ENCODE measurements at places on chromosomes 1 and 21.
A peak's percentile ranks its signal among the peaks of the same experiment; 100 is the strongest.

- DNase-seq, result no peak
Observed at GRCh38 chr1:226578946-226579578, 30.5 kb downstream of the STUM start.

GRCh38 chr1:78676347-78676982 is 26.8 kb downstream of the IFI44 start:
- DNase-seq, result no peak

DNA sequence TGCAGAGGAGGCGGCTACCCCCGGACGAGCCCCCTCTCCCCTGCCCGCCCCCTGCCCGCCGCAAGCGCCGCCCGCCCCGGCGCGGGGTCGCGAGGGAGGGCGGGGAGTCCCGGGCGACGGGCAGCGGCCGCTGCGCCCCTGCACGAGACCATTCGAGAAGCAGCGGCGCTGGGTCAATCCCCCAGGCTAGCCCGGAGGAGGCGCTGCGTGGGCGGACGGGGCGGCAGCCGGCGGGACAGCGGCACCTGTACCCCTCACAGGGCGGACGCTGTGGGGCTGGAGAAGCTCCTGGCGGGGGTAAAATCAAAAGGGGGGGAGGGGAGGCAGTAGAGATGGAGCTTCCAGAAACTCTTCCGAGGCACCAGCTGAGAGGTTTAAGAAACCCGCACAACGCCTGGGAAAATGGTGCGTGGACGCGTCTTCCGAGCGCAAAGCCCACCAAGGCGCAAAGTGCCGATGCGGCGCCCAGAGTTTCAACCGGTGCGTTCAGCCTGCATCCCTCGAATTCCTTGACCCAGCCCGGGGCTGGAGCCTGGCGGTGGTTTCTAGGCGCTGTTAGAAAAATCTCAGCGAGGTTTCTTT is at the start of gene PLPPR5:
PLPPR5 (minus strand) TSS at position 1 of the 582 bp plus-strand sequence. CDS start 190 bp downstream, outside the sequence.
- DNase-seq, result no peak

- no peak for DNase-seq
Observed at GRCh38 chr1:69569576-69570328, 2.0 kb downstream of the LRRC7 start.

DNA sequence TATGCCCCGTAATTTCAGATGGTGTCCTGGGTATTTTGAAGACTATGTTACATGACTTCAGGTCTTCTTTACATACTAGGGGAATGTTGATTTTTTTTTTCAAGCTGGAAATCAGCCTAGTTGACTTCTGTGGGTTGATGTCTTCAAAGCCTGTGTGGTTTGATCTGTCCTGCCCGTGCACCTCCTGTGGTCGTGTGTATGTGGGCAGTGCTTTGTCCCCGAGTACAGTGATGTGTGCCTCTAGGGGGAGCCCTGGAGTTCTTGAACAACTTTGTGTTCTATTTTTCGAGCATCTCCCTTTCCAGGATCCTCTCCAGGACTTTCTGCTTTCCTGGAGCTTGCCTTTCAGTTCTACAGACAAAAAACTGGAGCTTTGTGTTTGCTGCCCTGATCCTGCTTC is 28.9 kb downstream of the OBSCN start:
- no peak for DNase-seq

GRCh38 chr21:46608672-46609111 is 3.8 kb upstream of the S100B start:
- DNase-seq, result no peak

DNA sequence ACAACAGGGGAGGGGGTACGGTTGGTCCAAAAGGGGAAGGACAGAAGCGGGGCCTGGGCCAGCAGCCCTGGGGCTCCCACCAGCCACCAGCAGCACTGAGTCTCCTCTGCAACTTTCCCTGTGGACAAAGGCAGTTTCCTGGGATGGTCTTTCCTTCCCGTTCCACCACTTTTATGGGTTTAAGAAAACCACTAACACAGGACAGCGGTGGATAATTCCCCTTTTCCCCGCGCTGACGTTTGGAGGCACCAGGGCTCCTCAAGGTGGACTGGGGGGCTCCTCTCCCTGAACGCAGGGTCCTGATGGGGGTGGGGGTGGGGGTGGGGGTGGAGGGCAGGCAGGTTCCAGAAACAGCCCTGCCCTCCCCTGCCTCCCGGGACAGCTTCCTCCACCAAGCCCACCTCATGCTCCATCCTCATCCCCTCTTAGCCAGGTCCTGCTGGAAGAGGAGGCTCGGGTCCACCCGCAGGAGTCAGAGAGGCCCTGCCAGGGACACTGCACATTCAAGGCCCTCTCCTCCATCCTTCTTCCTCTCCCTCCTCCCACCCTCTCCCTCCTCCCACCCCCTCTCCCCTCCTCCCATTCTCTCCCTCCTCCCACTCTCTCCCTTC is 4.8 kb upstream of the COL6A1 start:
- no peak for DNase-seq

GRCh38 chr1:47849005-47849521 is 148.1 kb downstream of the TRABD2B start:
- DNase-seq, result no peak

- DNase-seq, result no peak
Observed at GRCh38 chr1:172547071-172547470, 14.1 kb downstream of the SUCO start.

DNA sequence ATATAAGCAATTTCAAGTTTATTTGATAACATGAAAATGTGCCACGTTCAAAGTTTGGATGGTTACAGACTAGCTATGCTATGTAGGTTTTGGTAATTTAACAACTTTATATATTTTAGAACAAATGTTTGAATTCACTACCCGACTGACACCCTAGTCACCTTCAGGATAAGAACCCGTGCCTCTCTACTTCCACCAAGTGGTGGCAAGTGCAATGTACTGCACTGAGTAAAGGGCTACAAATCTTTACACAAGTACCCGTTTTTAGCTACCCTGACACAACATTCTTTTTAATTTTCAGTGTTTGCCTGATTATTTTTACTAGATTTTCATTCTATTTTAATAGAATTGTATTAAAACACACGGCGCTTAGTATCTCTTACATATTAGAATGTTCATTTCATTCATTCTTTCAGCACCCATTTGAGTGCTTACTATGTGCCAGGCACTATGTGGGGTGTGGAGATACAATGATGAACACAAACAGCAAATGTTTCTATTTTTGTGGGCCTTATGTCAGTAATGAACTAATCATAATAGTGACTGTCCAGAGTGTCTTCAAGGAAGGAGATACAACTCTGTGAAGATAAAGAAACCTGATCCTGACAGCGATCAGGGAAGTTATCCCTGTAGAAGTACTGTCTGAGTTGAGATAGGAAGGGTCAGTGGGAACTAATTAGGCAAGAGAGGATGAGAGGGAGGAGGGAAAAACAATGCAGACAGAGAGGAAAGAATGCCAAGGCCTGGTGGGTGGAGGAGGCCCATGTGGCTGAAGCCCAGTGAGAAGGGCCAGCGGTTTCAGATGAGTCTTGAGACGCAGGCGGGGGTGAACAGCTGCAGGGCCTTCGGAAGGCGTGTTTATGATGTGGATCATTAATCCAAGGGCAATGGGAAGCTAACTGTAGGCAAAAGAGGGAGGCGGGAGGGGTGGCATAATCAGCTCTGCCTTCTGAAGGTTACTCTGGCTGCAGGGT is 3.8 kb downstream of the LCA5L start:
- peak; percentile 10 for DNase-seq

GRCh38 chr1:223129229-223129901 is 13.7 kb downstream of the TLR5 start:
- DNase-seq, result no peak

DNA sequence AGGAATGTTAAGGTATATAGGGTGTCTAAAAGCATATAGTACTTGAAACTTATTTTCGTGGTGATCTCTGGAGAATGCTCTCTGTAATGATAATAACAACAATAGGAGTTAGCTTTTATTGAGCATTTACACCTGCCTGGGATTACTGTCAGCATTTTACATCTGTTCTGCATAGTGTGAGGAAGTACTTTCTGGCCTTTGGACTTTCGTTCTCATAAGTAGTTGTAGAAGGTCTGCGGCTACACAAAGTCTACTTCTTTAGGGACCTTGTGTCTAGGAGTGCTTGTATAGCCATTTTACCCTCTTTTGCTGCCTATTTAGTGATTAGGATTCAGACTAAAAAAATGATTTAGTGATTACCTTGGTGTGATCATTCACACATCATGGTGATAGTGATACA is 103.6 kb upstream of the GPR52 start:
- DNase-seq, result no peak

- no peak for DNase-seq
Observed at GRCh38 chr1:170445096-170445495, 86.9 kb upstream of the GORAB start.

- DNase-seq, result no peak
Observed at GRCh38 chr1:223020770-223021169, 122.3 kb downstream of the TLR5 start.

DNA sequence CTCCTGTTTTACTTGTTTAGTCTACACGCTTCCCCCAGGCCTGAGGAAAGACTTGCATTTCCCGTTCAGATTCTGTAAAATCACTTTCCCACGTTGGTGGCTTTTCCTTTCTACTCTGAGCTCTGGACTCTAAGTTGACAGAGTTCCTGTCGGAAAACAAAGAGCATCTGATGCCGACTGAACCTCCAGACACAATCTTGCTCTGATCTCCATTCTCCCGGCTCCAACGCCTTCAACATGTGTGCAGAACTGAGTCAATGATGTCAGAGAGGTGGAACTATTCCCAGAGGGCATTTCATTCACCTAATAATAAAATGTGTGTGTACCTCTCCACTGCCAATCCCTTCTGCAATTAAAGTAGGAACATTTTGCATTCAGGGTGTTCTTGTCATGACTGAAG is 147.7 kb downstream of the MIS18A start:
- DNase-seq, result no peak

DNA sequence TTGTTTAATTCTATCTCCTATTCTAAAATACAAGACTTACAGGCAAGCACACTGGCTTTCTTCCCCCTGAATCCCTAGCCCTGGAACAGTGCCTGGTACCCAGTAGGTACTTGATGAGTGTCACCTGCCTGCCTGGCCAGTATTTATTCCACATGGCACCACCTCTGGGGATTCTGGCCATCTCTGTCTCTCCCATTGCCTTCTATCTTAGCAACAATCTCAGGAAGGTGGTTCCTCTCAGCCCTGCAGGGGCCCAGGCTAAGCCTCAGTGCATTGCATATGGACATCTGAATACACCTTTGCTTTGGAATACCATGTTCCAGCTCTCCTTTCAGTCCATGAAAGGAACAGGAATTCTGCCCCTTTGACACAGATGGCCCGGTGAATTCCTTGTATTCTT is 81.0 kb downstream of the HIVEP3 start:
- DNase-seq, result no peak

DNA sequence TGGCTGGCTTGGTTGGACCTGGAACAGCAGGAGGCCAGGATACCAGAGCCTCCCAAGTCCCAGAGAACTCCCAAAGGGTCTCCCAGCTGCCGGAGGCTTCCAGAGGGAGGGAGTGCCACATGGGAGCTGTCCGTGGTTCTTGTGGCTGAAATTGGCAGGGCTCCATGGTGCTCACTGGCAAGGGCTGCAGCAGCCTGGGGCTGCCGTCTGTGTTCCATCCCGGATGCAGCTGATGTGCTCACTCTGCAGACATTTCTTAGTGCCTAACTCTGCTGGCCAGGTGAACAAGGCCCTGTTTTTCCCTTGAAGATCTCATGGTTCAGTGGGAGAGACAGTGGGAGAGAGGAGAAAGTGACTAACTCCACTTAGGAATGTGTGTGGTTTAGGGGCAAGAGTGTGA is 261.1 kb downstream of the CAMTA1 start:
- DNase-seq, result peak; percentile 85

- no peak for DNase-seq
Observed at GRCh38 chr1:43957407-43958040, 10.8 kb downstream of the IPO13 start.

- DNase-seq, result peak; percentile 77
Observed at GRCh38 chr1:203038891-203039608, 12.8 kb downstream of the PPFIA4 start.

GRCh38 chr1:96837781-96838216 is 116.2 kb downstream of the PTBP2 start:
- no peak for DNase-seq

DNA sequence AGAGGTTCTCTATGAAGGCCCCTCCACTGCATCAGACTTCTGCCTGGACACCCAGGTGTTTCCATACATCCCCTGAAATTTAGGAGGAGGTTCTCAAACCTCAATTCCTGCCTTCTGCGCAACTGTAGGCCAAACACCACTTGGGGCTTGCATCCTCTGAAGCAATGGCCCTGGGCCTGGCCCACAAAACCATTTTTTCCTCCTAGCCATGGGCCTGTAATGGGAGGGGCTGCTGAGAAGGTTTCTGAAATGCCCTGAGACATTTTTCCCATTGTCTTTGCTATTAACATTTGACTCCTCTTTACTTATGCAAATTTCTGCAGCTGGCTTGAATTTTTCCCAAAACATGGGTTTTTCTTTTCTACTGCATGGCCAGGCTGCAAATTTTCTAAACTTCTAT is 37.9 kb upstream of the PTPRC start:
- DNase-seq, result no peak

- DNase-seq, result no peak
Observed at GRCh38 chr1:161791904-161792655, 26.0 kb downstream of the ATF6 start.

DNA sequence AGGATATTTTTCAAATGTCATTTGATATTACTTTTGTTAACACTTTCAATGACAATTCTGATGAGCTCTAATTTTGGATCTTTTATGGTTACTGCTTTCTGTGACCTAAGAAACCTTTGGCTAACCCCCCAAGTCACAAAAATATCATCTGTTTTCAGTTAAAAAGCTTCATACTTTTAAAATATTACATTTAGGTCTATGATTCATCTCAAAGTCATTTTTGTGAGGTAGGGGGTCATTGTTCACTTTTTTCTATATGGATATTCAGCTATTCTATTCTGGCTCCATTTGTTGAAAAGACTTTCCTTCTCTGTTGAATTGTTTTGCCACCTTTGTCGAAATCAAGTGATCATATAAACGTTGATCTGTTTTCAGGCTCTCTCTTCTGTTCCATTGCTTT is 44.8 kb downstream of the UCHL5 start:
- DNase-seq, result no peak

- no peak for DNase-seq
Observed at GRCh38 chr21:45867041-45867666, 114.4 kb upstream of the COL6A1 start.

GRCh38 chr1:100502052-100502792 is 35.7 kb upstream of the GPR88 start:
- DNase-seq, result peak; percentile 70

- no peak for DNase-seq
Observed at GRCh38 chr1:39297551-39297950, 93.1 kb downstream of the MACF1 start.

GRCh38 chr1:102566182-102566581 is 542.1 kb downstream of the COL11A1 start:
- no peak for DNase-seq

- DNase-seq, result no peak
Observed at GRCh38 chr1:30381671-30382365, 341.6 kb downstream of the MATN1 start.

DNA sequence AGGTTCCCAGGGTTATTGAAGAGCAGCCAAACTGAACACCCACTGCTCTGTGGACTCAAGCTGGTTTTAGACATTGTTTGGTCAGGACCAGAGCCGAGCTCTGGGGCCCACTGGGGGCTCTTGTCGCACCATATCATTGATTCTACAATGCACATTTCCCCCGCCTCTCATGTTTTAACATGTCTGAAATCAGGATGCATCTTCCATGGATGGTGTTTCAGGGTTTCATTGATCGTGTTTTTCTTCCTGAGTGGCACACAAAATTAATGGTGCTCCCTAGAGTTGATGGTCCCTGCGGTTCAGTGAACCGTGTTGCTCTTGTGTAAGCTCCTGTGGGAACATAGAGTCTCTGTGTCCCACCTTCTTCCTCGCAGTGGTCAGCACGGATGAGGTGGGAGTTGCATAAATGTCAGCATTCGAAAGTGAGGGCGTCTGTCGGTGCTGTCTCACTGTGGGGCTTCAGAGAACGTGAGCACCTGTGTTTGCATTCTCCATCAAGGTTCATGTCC is 38.3 kb downstream of the GALNT2 start:
- no peak for DNase-seq
